ENCODE measurements at places on chromosomes 12 and 14.

DNA sequence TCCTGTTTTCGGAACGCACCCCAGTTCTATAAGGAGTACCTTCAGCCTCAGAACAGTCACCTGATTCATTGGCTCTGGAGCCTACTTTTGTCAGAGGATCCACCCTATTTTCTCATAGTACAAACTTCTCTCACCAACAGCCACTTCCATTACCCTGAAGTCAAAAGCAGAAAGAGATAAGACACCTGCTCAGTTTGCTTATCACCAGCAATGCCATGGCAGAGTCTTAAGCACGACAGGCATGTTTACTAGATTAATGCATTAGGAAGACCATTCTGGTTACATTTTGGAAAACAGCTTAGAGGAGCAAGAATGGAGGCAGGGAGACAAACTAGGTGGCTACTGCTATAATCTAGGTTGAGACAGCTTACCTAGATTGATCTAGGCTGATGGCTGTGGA, 67.7 kb downstream of the GXYLT1 start:
- DNase-seq: no peak

GRCh38 chr12:2501464-2502191, 293.1 kb upstream of the FKBP4 start:
- no peak for DNase-seq

DNA sequence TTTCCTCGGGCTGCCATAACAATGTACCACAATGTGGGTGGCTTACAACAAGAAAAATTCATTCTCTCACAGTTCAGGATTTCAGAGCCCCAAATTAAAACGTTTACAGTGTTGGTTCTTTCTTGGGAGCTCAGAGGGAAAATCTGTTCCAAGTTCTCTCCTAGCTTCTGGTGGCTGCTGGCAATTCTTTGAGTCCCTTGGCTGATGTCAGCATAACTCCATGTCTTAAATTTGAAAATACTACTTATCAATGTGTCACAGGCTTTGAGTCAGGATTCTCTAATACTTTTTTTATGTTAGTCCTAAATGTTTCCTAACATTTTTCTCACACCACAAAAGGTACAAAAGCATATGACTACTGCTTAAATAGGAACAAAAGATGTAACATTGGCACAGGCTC, 198.4 kb upstream of the ATXN7L3B start:
- DNase-seq: no peak

DNA sequence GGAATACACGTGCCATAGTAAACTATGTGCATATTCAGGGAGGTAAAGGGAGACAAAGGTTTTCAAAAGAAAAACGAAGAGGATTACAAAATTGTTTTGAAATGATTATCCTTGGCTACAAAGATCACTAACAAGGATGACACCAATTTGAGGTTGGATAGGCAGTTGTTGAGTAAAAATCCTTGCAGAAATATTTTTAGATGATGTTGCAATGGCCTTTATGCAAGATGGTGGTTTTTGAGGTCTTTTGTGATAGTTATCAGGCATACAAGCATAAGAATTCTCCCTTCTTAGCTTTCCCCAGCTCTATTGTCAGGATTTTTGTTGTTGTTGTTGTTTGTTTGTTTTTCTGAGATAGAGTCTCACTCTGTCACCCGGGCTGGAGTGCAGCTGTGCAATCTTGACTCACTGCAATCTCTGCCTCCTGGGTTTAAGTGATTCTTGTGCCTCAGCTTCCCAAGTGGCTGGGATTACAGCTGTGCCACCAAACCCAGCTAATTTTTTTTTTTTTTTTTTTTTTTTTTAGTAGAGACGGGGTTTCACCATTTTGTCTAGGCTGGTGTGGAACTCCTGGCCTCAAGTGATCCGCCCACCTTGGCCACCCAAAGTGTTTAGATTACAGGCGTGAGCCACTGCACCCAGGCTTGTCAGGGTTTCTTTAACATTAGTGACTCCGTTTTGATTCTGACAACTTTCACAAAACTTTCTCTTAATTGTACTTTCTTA, 7.8 kb downstream of the RNASE1 start:
- no peak for DNase-seq

DNA sequence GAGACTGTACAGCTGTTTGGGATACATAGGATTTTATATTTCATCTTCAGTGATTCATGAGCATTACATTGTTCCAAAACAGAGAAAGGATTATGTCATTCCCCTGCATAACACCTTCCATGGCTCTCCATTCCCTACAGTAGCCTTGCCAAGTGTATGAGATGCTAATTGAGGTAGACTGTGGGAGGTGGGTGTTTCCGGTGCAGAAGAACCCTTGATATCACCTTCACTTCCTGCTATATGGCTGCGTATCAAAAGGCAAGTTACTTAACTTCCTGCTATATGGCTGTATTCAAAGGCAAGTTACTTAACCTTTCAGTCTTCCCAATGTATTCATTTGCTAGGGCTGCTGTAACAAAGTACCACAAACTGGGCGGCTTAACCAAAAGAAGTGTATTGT, 11.2 kb downstream of the FAR2 start:
- no peak for DNase-seq

DNA sequence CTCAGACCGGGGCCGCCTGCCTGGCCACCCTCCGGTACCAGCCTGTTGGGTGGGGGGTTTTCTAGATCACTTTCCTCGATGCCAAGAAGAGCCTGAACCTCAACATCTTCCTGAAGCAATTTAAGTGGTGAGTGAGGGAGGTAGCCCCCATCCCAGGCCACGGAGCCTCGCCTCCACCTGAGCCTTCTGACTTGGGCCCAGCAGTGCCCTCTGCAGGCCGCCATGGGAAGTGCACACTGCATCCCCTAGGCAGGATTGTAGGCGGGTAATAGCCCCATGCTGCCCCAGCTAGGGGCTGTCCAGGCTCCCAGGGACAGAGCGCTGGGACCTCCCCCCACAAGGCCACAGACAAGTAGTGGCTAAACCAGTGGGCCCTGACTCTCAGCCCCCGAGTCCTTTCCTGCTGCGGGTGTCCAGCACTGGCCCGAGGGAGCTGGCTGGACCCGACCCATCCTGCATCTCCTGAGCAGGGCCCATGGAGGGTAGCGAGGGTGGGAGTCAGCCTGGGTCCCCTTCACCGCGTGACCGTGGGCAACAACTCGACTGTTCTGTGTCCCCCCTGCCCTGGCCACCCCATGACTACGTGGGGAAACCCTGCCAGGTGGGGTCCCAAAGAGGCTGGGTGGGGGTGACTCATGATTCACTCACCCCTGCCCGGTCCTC, 15.3 kb upstream of the ADSS1 start:
- peak; percentile 67 for DNase-seq
